CD4-positive, CD25-positive, alpha-beta regulatory T cell (primary cell): ENCODE measurements at places on chromosomes 11 and 22. TPM values are rescaled to one million over a fixed set of nuclear protein-coding genes. Genes with fewer than 3 reads are reported as not detected.

DNA sequence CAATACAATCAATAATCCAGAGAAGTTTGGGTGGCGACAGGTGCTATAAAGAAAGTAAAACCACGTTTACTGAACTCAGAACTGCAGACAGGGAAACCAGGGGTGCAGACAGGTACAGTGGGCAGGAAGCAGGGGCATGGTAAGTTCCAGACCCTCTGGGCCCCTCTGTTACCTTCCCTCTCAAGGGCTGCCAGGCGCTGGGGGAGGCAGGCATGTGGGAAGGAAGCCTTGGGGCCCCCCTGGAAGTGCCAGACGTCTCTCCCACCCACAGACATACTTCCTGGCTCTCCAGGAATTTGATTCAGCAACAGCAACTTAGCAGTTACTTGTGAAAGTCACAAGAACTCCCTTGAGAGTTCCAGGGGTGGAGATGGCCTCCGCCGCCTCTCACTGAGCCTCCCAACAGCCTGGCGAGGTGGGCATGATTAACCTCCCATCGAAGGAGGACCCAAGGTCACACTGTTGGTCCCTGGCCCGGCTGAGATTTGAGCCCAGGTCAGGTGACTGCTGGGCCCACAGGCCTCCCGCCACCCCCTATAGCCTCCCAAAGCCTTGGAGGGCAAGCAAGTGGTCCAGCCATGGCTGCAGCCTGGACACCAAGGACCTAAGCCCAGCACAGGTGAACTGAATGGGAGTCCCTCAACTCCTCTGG is 14.1 kb upstream of the TSKU start:
- no peak overlapping the region for H3K27ac ChIP-seq
- H3K36me3 ChIP-seq: no peaks in the 10 kb centered on the region
- H3K27me3 ChIP-seq: no peaks in the 10 kb centered on the region
- DNase-seq: no peak
- H3K4me3 ChIP-seq: no peak overlapping the region
- H3K4me1 ChIP-seq: peaks cover 10% of the 10 kb centered on the region

- no peaks in the 10 kb centered on the region for H3K4me1 ChIP-seq
- H3K4me3 ChIP-seq: no peak overlapping the region
- DNase-seq: no peak
Measured at GRCh38 chr11:17766073-17766359, 31.4 kb downstream of the KCNC1 start.

DNA sequence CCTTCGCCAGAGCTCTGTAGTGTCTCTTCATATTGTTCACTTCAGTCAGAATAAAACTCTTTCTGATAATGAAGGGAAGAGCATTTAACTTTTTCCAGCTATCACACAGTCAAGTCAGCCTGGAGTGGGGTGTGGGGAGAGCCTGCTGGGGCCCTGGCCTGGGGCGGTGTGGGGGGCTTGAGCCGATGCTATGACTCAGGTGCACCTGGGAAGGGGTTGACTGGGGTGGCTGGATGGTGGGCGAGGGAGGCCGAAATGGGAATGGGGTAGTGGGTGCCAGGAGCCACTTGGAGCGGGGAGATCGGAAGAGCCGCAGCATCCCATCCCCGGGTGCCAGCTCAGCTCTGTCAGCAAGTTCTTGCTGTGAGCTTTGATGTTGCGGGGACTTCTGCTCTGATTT is 100.9 kb downstream of the NXPE2 start:
- H3K27ac ChIP-seq: no peak overlapping the region
- no peaks in the 10 kb centered on the region for H3K27me3 ChIP-seq
- no peaks in the 10 kb centered on the region for H3K36me3 ChIP-seq
- no peak overlapping the region for H3K4me3 ChIP-seq

DNA sequence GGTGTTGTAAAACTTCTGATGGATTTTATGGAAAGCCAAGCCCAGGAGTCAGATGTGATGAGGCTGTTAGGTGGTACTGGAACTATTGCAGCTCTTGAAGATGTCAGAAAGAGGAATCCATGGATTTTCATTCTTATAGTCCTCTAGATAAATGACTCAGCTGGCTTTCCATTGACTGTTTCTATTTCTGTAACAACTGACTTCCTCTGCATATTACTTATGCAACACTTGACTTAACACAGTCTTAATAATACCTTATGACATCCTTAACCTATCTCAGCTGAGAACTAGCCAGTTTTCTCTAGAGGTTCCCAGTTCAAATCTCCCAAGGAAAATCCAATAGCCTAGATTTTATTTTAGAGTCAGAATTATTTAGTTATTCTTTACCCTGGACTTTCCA is 263.8 kb downstream of the LUZP2 start:
- H3K36me3 ChIP-seq: no peaks in the 10 kb centered on the region
- H3K4me3 ChIP-seq: no peak overlapping the region
- H3K27ac ChIP-seq: no peak overlapping the region
- H3K4me1 ChIP-seq: no peaks in the 10 kb centered on the region

DNA sequence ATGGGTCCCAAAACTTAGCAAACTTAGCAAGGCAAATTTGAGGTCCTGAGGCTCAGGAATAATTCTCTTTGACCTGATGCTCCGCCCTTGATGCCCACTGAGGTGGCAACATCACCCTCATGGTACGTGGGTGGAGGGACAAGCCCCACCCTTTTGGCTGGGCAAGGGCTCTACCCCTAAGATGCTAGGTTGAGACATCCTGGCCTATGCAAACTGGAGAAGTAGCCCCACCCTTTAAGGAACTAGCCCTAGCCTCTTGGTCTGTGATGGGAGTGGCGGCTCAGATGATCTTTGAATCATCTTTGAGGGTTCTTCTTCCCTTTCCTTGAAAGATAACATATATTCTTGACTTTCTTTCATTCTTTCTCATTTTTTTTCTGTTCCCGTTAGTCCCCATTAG is 32.9 kb downstream of the CABIN1 start:
- no peak for DNase-seq
- H3K36me3 ChIP-seq: peaks cover 87% of the 10 kb centered on the region
- H3K27ac ChIP-seq: no peak overlapping the region
- no peaks in the 10 kb centered on the region for H3K4me1 ChIP-seq

DNA sequence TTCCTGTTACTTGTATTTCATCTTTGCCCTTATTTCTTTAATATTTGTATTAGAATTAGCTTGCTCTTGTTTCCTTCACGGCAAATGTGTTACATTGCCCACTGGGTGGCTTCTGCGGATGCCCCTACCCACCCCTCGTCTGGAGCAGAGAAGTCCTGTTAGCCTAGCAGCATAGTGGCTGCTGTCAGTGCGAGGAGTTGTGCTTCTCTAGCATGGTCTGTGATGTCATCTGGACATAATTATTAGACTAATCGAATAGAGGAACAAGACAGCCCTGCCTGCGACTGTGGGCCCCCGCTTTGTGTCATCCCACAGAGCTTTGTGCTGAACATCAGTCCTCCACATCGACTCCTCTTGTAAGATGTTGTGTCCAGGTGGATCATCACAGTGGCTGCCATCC is 74.5 kb downstream of the PPP6R3 start:
- no peak for DNase-seq
- H3K27me3 ChIP-seq: no peaks in the 10 kb centered on the region
- peaks cover 46% of the 10 kb centered on the region for H3K36me3 ChIP-seq
- no peak overlapping the region for H3K27ac ChIP-seq
- peaks cover 4% of the 10 kb centered on the region for H3K4me1 ChIP-seq

GRCh38 chr11:71992136-71992730 is 6.5 kb upstream of the IL18BP start:
- H3K4me3 ChIP-seq: no peak overlapping the region
- no peaks in the 10 kb centered on the region for H3K4me1 ChIP-seq
- H3K27ac ChIP-seq: no peak overlapping the region
- no peak for DNase-seq

GRCh38 chr11:117394221-117394925 is 66.7 kb downstream of the CEP164 start:
- DNase-seq: no peak
- no peak overlapping the region for H3K27ac ChIP-seq
- no peaks in the 10 kb centered on the region for H3K27me3 ChIP-seq
- no peaks in the 10 kb centered on the region for H3K4me1 ChIP-seq

GRCh38 chr11:73321604-73322381 is 13.7 kb downstream of the ARHGEF17 start:
- no peak overlapping the region for H3K27ac ChIP-seq
- no peaks in the 10 kb centered on the region for H3K4me1 ChIP-seq
- no peak for DNase-seq

GRCh38 chr22:36658900-36659299 is 44.7 kb downstream of the CACNG2 start:
- H3K27me3 ChIP-seq: peaks cover 2% of the 10 kb centered on the region
- H3K4me1 ChIP-seq: no peaks in the 10 kb centered on the region
- H3K27ac ChIP-seq: no peak overlapping the region
- no peak for DNase-seq
- no peak overlapping the region for H3K4me3 ChIP-seq

- no peak overlapping the region for H3K27ac ChIP-seq
- H3K36me3 ChIP-seq: peaks cover 66% of the 10 kb centered on the region
- no peak overlapping the region for H3K4me3 ChIP-seq
- peaks cover 32% of the 10 kb centered on the region for H3K4me1 ChIP-seq
- DNase-seq: no peak
- H3K27me3 ChIP-seq: no peaks in the 10 kb centered on the region
Measured at GRCh38 chr11:128759597-128759996, 65.7 kb downstream of the FLI1 start.

The ZNF70 gene
- 2.0 TPM for total RNA-seq

The TRPM5 gene
- total RNA-seq: 0.17 TPM

The FAM180B gene
- total RNA-seq: 0.27 TPM

The INS gene
- not detected for total RNA-seq

The APOL4 gene
- total RNA-seq: not detected

The VSIG10L2 gene
- not detected for total RNA-seq

The MISFA gene
- 1.1 TPM for total RNA-seq

The CDON gene
- total RNA-seq: 2.1 TPM
